Inflammatory macrophage treated with lipopolysaccharide for 1 hour (primary cell): ENCODE measurements at places on chromosomes 1 and 21.

GRCh38 chr1:54710434-54710833 is 5.2 kb upstream of the TTC4 start:
- no peak for DNase-seq

GRCh38 chr1:34356853-34357252 is 180.1 kb downstream of the C1orf94 start:
- DNase-seq, result no peak

- DNase-seq, result peak; percentile 63
These were observed 21.9 kb upstream of the MNDA start for GRCh38 chr1:158809256-158809655.

GRCh38 chr1:59669752-59670312 is 144.9 kb upstream of the HOOK1 start:
- no peak for DNase-seq
